AG08395 (cell line): ENCODE measurements at places on chromosomes 5 and 9.

- DNase-seq: peak; percentile 51
These were observed 47.3 kb downstream of the LIFR start for GRCh38 chr5:38509185-38509584.

DNA sequence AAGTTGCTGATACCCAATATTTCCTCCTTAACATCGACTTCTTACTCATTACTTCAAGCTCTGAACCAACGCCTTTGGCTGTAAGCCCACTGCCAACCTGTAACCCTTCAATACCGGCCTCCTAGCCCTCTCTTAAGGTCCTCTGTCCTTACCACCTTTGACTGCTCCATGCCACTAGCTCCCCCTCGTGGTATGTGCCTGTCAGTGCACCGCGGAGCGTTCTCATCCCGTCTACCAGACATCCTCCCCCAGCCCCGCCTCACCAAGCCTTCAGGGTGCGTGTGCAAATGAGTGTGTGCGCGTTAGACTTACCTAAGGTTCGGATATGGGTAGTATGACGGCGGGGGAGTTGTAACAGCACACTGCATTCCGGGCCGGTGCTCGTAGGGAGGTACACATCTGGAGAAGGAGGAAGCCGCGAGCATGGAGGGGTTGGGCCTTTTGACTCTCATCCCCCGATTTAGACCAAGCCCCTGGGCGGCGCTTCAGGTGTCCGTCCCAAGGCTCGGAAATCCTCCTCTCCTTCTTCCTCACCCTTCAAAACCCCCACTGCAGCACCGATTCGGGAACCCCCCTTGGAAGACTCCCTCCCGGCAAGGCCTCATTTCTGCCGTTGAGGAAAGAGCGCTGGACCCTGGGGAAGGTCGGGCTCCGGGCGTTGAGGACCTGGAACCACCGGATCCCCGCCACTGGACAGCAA lies 2.8 kb upstream of the MYORG start:
- peak; percentile 90 for DNase-seq

DNA sequence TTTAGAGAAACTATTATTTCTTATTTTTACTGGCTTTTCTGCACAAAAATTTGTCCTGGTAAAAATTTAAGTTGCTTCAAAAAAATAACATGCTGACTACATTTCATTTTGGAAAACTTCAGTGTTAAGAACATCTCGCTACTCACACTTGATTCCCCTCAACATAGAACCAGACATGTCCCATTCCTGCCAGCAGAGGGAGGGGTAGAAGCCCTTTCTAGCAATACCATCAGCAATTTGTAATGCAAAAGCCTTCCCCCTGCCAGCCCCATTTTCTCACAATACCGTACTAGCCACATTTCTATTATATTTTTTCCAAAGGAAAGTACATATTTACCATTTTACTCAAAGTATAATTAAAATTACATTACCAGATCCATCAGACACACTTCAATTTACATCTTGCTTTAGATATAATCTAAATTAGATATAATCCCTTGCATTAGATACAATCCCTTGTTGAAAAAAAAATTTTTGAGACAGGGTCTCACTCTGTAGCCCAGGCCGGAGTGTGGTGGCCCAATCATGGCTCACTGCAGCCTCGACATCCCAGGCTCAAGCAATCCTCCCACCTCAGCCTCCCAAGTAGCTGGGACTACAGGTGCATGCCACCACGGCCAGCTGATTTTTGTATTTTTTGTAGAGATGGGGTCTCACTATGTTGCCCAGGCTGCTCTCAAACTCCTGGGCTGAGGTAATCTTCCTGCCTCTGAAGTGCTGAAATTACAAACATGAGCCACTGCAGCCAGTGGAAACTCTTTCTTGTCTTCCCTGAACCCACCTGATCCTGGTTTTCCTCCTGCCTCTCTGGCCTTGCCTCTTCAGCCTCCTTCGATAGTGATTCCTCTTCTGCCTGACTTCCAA lies 39.6 kb upstream of the IDNK start:
- peak; percentile 79 for DNase-seq

- DNase-seq: no peak
These were observed 88.5 kb downstream of the FAM174A start for GRCh38 chr5:100623719-100624118.

DNA sequence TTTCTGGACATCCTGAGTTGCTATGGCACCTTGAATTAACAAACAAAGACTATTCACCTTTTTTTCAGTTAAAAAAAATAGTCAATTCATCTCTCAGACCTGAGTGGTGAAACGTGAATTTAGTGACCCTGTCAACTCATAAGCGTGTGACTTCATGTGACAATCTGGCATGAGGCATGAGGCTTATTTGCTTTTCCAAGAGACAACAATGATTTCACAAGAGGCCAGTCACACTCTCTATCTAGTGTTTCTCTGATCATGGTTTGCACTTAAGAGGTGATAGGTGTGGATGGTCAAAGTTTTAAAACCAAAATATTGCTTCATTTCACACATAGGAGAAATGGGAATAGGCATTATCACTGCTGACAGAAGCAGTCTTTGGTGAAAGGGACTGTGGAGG lies 559.6 kb upstream of the ACO1 start:
- no peak for DNase-seq

DNA sequence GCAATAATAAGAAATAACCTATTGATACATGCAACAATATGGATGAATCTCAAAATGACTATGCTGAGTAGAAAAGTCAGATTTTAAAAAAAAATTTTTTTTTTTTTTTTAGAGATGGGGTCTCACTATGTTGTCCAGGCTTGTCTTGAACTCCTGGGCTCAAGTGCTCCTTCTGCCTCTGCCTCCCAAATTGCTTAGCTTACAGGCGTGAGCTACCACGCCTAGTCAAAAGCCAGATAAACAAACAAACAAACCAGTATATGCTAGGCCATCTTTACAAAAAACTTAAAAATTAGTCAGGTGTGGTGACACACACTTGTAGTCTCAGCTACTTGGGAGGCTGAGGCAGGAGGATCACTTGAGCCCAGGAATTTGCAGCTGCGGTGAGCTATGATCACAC lies 79.0 kb downstream of the MED27 start:
- no peak for DNase-seq

DNA sequence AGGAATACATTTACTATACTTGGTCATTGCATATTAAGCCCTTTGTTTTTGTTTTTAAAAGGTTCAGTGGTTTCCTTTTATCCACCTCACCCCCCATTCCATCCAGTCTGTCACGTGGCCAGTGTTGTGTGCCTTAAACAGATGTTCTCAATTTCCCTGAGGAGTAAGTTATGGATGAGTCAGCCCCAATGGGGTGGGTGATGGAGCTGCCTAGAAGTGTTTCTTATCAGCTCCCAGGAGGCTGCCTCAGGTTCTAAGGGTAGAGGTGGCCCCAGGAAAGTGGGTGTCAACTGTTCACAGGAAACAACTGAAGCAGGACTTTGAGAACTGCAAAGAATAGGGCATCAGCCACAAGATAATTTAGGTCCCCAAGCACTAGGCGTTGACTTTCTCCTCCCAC lies 41.1 kb downstream of the ACTBL2 start:
- DNase-seq: peak; percentile 91

GRCh38 chr5:157563929-157564716 lies 11.5 kb downstream of the ADAM19 start:
- no peak for DNase-seq

GRCh38 chr9:114930056-114930812 lies at the start of gene TNFSF8:
TSS of gene TNFSF8 (minus strand) at chr9:114930591. CDS start at chr9:114930303, 288 bp downstream.
- DNase-seq: no peak

DNA sequence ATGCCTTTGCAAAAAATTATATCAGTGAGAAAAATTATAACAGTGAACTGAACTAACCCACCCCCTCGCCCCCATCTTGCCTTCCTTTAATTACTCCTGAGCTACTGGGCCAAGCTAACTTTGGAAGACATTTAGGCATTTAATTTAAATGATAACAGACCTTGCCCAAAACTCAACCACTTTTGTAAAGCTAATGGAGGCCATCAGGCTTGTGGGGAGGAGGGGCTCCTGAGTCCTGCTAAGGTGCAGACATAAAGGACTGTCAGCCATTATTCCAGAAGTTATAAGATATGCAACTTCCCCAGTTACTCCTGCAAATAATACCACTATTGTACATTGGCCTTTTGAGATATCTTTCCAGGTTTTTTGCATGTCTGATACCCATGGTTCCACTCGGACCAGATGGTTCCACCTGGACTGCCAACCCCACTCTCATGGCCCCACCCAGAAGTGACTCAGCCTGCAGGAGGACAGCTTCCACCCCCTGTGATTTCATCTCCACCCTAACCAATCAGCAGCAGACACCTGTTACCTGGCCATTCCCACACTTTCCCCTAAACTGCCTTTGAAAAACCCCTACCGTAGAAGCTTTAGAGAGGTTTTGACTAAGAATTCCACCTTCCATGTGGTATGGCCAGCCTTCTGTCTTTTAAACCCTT lies 805.4 kb upstream of the CDH6 start:
- no peak for DNase-seq

GRCh38 chr9:69937833-69938535 lies 105.7 kb upstream of the MAMDC2 start:
- DNase-seq: no peak

DNA sequence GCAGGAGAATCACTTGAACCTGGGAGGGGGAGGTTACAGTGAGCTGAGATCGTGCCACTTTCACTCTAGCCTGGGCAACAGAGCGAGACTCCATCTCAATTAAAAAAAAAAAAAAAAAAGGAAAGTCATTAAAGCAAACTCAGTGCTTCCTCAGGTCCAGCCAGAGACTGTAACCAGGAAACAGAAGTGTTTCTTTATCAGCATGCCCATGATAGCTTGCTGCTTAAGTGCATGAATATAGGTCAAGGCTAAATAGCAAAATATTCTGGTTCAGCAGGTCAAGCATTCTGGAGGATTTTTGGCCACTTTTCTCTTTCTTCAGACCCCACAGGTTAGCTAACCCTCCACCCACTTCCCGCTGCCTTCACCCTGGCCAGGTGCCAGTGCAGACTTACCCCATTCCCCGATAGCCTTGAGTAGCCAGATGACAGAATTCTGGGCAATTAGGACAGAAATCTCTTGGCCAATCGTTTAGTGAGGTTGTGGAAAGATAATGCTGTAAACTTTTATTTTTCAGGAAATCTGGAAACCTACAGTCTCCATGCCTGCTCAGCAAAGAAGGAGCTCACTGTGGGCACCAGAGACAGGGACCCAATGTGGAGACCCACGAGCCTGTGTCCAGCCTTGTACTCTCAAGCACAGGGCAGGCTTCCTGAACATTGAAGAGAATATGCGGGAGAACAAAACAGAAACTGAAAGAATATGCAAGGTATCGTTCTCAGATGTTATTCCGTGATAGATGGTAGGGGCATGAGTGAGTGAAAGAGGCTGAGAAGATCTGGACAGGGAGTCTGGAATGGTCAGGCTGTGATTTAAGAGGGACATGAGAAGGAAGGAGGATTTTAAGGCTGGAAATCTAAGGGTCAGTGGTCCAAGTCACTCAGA lies 4.2 kb upstream of the UGT3A2 start:
- no peak for DNase-seq

DNA sequence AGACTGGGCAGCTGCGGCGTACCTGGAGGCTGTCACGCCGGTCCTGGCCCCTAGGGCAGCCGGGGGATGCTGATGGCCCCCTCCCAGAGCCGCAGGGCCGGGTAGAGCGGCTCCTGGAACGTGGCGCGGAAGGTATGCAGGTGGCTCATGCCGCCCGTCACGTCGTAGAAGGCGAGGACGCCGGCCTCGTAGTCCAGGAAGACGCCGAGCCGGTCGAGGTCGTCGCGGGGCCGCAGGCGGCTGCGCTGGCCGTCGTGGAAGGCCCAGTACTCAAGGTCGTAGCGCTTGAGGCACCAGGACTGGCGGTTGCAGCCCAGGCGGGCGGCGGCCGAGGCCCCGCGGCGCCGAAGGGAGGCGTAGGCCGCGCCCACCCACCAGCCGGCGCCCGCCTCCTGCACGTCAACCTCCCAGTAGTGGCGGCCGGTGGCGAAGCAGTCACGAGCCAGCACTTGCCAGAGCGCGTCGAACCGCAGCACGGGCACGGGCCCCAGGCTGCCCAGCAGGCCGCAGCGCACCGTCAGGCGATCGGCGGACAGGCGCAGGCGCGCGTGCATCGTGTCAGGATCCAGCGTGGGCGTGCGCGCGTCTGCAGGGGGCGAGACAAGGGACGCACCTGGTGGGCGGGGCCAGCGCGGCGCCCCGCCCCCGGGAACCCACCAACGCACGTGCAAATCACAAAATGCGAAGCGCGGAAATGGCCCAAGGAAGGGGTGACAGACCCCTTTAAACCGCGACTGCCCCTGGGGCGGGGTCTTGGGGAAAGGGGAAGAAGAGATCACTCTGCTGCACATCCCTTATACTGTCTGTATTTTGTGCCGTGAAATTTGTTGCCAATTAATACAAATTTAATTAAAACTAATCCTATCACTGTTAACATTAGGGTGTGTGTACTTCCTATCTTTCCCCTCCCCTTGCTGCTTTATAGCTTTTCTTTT lies 31.2 kb downstream of the NANS start:
- peak; percentile 55 for DNase-seq

DNA sequence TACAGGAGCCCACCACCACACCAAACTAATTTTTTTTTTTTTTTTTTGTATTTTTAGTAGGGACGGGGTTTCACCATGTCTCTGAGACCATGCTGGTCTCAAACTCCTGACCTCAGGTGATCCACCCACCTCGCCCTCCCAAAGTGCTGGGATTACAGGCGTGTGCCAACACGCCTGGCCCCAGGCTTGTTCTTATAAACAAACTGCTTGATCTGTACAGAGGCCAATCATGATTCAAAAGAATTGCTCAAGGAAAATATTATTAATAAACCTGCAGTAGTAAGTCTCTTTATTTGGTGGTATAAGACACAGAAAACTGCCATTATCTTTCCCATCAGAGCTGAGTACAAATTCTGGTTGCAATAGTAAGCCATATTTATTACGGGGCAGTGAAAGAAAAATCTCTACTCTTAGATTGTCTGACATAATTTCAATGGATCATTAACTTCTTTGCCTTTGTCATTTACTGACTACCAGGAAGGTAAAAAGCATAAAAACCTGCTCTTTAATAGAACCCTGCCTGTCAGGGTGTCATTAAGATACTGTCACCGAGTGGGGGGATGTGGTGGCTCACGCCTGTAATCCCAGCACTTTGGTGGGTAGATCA lies 33.3 kb downstream of the RASEF start:
- DNase-seq: no peak

- no peak for DNase-seq
These were observed 31.1 kb downstream of the PGGT1B start for GRCh38 chr5:115231598-115231997.
